Activated CD4-positive, alpha-beta T cell treated with anti-CD3 and anti-CD28 coated beads for 48 hours (primary cell): ENCODE measurements at places on chromosomes 7 and 10.
A peak's percentile ranks its signal among the peaks of the same experiment; 100 is the strongest.

DNA sequence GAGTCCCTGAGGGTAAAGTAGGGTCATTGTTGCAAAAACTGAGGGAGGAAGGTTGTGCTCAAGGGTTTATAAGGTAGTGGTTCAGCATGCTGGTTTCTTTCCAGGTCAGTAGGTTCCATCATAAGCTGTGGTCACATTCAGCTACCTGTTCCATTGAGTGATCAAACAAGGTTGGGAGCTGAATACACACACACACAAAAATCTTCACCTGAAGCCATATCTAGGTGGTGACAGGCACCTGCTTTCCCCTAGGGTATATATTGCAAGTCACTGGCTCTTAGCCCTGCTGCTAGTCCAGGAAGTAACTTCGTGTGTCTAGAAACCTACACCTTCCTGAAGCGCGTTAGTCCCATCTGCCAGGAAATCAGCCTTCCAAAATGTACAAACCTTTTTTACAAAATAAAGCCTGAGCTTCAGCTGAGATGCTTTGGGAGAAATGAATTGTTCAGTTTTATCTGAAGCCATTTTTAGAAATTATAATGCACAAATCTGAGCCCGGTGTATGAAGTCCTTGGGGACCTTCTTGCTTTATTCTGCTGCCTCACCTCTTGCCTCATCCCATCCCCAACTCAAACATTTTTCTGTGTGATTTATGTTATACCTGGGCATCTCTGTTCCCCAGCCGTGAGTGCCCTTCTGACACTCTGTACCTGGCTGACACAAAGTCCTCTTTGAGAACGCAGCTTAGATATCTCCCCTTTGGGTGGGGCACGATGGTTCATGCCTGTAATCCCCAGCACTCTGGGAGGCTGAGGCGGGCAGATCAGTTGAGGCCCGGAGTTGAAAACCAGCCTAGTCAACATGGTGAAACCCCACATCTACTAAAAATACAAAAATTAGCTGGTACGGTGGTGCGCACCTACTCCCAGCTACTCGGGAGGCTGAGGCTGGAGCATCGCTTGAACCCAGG lies 10.6 kb upstream of the LAMTOR4 start:
- no peak for DNase-seq

GRCh38 chr10:4254101-4254994 lies 469.3 kb upstream of the KLF6 start:
- no peak for DNase-seq

- DNase-seq = no peak
These were observed 165.5 kb downstream of the FAM107B start for GRCh38 chr10:14609178-14609577.

GRCh38 chr10:99528494-99529441 lies 4.0 kb upstream of the NKX2-3 start:
- DNase-seq = no peak

DNA sequence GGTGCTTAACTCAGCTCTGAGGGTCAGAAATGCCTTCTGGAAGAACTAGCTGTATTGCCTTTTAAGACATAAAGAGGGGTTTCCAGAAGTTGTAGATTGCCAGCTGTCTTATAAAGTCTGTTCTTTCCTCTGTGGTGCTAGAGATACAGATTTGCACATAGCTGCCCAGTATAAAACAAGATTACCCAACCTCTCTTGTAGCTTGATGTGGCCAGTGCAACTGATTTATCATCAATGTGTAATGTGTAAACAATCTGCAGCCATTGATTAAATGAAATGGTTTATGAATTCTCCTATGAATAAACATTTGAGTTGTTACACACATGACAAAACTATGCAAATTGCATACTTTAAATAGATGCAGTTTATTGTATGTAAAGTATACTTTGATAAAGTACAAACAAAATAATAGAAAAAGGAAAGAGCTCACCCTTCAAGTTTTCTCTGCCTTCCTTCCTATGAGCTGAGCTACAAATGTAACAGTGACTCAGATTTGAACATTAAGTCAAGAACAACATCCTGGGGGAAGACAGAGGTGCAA lies 195.2 kb downstream of the TMEM26 start:
- no peak for DNase-seq

DNA sequence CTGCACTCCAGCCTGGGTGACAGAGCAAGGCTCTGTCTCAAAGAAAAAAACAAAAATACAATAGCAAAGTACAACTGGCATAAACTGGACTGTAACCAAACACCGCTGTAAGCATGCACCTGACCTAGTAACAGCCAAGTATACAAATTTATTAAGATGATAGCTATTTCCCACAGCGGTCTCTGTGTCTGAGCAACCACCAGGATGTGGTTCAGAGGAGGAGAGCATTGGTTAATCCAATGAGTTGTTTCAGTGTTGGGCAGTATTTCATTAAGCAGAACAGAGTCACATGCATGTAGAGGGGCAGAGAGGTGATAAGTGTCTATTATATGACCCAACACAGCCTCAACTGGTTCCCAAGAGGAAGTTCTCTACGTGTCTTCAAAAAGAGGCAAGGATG lies 4.0 kb downstream of the SLC16A12 start:
- no peak for DNase-seq

DNA sequence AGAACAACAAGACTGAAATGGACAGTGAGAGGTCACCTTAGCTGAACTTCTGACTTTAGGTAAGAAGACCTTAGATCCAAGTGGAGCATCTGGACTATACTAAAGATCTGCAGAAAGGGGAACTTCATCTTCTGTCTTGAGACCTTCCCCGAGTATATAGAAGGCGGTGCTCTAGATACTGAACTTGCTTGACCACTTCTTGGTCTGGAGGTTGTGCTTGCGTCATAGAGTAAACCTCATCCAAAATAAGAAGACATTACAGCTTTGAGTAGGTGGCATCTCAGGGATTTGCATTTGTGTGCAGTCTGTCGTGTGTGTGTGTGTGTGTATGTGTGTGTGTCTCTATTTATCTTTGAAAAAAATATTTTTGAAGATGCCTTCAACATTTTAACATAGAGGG lies 157.5 kb downstream of the CHN2 start:
- no peak for DNase-seq

DNA sequence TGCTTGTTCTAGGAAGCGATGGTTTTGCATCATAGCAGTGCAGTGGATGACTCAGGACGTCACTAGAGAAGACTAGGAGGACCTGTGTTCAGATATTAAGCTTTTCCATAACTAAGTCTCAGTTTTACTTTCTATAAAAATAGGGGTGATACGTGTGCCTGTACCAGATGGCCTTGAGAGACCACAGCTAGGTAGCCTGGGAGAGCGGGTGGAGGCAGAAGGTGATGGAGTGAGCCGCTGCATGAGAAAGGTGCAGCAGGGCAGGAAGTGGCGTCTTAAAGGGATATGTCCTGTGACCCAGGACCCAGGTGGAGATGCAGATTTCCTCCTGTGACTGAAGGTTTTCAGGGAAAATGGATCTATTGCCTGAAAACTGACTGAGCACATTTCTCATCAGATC lies 304.9 kb downstream of the CDC14C start:
- DNase-seq = no peak

GRCh38 chr10:33291053-33291592 lies 43.3 kb downstream of the NRP1 start:
- no peak for DNase-seq

GRCh38 chr7:149621776-149622175 lies 124.2 kb upstream of the ZNF746 start:
- peak; percentile 66 for DNase-seq

GRCh38 chr7:133398506-133398905 lies 145.6 kb downstream of the EXOC4 start:
- no peak for DNase-seq

GRCh38 chr7:121101621-121102020 lies 113.1 kb downstream of the CPED1 start:
- DNase-seq = no peak

DNA sequence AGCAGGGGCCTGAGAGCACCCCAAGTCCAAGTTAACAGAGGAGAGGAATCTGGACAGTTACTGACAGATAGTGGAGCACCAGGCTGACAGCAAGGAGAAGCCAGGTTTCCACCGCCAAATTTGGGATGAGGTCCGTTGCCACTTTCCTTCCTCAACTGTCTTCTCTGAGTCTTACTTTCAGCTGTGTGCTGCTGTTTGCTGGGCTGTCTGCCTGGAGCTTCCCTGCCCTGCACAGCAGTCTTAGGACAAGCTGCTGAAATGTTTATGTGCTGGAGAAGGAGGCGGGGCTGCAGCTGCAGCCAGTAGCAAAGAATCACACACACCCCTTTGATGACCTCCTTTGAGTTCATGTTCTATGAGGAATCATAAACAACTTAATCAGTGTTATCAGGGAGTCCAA lies 17.4 kb upstream of the CYP3A7 start:
- no peak for DNase-seq

DNA sequence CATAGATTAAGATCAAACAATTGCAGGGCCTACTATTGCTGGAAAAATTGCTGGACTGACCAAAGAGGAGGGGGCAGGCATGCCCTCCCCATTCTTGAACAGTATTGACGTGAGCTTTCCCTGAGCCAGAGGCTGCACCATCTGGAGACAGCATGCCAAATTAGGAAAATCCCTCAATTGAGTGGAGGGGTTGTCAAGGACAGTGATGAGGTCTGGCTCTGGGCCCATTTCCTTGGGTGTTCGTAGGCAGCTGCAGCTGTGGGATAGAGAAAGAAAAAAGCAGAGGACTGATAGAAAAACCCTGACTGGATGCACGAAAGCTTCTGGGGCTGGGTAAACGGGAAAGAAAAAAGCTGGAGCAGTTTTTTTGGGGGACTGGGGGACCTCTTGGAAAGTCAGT lies 22.8 kb upstream of the ORC5 start:
- DNase-seq = no peak

DNA sequence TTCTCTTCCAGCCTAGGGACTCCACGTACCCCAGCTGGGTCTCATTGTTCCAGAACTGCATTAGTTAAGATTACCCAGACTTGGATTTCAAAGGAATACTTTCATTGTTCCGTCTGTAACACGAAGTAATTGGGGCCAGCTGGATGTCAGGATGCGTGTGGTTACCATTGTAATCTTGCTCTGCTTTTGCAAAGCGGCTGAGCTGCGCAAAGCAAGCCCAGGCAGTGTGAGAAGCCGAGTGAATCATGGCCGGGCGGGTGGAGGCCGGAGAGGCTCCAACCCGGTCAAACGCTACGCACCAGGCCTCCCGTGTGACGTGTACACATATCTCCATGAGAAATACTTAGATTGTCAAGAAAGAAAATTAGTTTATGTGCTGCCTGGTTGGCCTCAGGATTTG lies 21.0 kb downstream of the LRRC17 start:
- DNase-seq = no peak

DNA sequence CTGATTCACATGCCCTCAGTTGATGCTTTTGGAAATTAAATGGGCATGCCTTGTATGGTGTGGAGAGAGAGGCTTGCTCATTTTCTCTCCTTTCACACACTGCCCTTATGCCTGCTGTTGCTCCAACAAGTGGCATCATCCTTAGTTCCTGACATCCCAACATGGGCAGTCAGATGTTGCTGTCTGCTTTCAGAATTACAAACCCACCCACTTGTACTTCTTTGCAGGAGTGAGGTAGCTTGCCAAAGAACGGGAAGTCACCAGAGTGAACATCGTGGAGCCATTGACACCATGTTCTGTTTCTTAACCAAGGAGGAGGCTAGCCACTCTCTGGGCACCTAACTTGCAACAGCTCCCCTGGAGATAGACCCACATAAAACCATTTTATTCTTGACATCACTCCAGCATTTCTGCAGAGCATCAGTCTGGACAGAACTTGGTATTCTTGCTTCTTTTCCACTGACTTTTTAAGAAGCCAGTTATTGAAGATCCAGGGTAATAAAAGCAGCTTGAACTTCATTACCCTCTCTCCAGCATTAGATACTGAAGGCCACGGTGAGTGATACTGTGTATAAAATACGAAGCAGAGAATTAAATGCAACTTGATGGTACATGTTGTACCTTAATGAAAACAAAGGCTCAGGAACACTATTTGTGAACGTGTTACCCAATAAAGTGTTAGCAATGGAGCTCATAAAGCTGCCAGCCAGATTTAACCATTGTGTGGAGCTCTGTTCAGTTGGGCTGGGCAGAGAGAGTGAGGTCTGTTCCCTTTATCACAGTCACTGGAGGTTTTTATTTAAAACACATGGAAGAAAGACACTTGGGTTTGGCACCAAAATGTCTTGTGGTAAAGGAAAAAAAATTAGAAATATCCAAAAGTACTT lies 195.8 kb upstream of the HABP2 start:
- DNase-seq = no peak

DNA sequence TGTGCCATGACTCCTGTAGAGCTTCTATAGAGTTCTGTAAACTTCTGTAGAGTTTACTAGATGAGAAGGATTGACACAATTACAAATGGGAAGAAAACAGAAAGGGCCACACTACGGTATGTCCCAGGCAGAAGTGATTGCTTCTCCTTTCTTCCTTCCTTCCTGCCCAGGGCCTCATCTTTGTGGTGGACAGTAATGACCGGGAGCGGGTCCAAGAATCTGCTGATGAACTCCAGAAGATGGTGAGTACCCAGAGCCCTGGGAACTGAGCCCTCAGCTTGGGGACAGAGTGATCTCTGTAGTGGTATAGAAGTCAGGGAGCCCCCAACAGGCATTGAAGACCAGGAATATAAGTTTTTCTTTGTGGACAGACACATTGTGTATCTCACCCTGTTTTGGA lies 1.7 kb downstream of the ARF5 start:
- DNase-seq = no peak

- DNase-seq = no peak
These were observed 69.0 kb downstream of the PRSS58 start for GRCh38 chr7:142188846-142189245.

GRCh38 chr7:54705436-54705835 lies 53.6 kb downstream of the SEC61G start:
- DNase-seq = no peak
